Keratinocyte (primary cell): ENCODE measurements at places on chromosomes 7 and 10.
A peak's percentile ranks its signal among the peaks of the same experiment; 100 is the strongest.

DNA sequence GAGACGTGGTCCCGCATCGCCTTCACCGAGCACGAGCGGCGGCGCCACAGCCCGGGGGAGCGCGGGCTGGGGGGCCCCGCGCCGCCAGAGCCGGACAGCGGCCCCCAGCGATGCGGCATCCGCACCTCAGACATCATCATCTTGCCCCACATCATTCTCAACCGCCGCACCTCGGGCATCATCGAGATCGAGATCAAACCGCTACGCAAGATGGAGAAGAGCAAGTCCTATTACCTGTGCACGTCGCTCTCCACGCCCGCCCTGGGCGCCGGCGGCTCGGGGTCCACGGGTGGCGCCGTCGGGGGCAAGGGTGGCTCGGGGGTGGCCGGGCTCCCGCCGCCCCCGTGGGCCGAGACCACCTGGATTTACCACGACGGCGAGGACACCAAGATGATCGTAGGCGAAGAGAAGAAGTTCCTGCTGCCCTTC is 737 bp downstream of the CNNM2 start:
- no peak for DNase-seq

- peak; percentile 44 for DNase-seq
Observed at GRCh38 chr7:105871142-105871541, 5.3 kb downstream of the ATXN7L1 start.

GRCh38 chr10:33279276-33279675 is 55.2 kb downstream of the NRP1 start:
- DNase-seq, result no peak

DNA sequence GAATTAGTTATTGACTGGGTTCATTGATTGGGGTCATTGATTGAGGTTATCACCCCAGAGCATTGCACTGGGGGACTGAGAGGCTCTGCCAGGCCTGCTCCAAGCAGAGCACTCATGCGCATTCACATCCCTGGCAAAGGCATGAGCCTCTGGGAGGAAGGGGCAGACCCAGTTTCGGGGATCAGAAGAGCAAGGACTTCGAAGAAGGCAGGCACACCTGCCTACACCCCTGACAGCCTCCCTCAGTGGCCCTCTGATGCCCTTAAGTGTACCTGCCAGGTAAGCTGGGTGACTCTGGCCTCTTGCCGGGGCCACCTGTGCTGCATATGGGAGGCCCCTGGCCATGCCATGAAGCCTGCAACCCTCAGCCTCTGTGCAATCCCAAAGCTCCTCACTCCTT is 181.1 kb downstream of the PTPN20 start:
- no peak for DNase-seq

DNA sequence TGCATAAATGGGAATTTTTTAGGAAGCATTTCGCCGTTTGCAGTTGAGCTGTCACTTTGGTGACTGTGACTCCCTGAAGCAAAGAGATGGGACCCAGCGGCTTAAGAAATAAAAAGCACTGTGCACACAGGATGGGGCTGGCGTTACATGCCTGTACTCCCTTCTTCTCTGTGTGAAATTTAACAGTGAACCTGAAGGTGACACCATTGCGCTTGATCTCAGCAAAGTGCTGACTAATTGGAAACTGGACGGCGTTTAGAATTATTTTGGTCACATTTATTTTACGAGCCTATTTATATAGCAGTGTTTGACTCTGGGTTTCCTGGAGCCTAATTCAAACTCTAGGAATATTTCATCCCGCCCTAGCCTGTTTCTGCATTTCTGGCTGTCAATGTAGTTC is 146.2 kb downstream of the PAXIP1 start:
- no peak for DNase-seq

- no peak for DNase-seq
Observed at GRCh38 chr7:20475756-20476155, 139.7 kb upstream of the ABCB5 start.

DNA sequence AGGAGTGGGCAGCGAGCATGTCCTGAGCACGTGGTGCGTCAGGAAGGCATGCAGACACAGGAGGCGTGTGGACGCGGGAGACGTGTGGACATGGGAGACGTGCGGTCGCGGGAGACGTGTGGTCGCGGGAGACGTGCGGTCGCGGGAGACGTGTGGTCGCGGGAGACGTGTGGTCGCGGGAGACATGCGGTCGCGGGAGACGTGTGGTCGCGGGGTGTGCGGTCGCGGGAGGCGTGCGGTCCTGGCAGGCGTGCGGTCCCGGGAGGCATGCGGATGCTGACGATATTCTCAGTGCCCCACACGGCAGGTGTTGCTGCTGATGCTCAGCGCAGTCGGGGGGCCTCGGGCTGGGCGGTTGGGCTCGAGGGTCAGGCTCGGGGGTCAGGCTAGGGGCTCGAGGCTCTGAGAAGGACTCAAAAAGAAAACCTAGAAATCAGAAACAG is 94.2 kb downstream of the NKX6-2 start:
- no peak for DNase-seq

DNA sequence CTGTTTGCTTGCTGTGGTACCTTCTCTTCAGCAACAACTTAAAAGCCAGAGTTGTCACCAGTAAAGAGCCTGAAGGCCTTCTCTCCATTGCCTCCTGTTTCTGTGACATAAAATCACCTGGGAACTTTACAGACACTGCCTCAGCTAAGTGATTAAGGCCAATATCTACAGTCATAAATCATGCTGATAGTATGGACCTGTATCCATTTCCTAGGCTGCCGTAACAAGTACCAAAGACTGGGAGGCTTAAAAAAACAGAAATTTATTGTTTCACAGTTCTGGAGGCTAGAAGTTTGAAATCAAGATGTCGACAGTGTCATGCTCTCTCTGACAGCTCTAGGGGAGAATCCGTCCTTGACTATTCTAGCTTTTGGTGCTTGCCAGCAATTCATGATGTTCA is 108.4 kb upstream of the UNC5B start:
- no peak for DNase-seq

DNA sequence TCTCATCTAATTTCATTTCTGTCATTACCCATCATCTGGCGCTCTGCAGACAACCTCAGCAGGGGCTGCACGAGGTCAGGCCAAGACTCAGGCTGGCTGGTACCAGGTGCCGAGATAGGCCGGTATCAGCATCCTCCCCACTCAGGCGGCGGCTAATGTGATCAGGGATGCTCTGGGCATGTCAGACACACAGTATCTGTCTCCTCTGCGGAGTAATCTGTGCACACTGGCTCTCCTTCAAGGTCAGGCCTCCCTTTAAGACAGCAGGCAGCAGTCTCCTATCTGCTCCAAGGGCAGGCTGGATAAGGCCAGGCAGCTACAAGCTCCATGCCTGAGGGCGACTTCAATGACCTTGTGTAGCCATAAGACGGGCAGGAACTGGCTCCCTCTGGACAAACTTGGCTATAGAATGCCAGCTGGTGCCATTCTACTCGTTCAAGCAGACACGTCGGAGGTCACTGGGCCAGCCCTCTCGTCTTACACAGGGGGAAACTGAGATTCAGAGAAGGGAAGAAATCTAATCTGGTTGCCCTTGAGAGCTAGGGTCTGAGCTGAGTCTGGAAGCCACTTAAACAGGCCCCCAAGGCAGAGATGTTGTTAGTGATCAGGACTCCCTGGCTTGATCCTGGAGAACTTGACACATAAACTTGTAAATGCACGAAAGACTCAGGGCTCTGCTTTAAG is 59.3 kb downstream of the ARHGAP22 start:
- DNase-seq, result no peak

GRCh38 chr7:39383136-39383535 is 183.1 kb upstream of the YAE1 start:
- DNase-seq, result no peak

DNA sequence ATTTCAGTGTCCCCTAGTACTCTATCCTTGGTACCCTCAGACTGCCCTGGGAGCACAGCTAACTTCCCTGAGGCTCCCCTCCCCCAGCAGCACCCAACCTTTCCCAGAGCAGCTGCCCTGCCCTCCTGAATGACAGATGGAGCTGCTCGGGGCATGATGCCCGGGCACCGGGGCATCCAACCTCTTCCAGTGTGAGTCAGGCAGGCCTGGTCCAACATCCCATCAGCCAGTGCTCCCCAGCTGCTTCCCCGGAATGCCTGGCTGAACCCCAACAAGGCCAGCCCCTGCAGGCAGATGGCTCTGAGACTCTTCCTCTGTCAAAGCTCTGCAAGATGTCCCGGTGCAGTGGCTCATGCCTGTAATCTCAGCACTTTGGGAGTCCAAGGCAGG is 11.9 kb upstream of the TSPAN15 start:
- DNase-seq, result no peak

DNA sequence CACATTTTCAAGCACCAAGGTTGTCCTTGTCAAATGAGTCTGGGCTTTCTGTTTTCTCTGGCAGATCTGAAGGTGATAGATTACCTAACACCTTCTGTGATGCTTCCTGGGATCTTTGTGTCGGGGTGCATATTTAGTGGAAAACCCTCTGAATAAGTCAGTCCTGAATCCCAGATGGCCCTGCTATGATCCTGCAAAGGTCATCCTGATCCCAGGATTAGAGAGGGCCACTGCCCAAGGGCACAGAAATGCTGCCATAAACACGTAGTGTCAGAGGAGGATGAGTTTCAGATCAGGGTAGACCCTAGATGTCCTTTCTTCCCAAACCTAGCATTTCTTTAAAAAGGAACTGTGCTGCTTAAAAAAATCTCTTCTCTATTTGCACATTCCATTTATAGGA is 19.0 kb downstream of the AGR2 start:
- no peak for DNase-seq

- no peak for DNase-seq
Observed at GRCh38 chr10:132368881-132369635, 27.9 kb upstream of the PWWP2B start.

DNA sequence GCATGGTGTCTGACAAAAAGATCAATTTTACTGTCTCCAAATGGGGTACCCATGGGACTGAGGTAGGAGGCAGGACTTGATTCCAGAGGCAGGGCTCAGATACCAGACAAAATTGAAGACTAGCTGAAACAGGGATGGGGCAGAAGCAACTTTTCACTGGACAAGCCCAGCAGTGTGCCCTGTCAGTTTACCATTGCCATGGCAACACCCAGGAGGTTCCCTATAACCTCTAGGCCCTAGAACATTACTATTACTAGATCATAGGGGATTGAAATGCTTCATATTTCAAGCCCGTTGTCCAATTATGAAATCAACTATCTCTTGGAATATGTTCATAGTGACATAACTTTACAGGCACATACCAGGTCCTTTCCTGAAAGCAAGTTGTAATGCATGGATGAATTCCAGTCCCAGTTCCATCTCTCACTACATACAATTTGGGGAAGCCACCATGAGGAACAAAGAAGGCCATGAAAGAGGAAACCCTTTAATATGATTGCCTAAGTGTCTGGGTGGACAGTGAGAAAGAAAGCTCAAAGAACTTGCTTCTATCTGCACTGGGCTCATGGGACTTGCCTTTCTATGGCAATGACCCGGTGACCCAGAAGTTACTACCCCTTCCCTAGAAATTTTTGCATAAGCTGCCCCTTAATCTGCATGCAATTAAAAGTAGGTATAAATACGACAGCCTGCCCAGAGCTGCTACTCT is 557.9 kb downstream of the KCNMA1 start:
- no peak for DNase-seq

DNA sequence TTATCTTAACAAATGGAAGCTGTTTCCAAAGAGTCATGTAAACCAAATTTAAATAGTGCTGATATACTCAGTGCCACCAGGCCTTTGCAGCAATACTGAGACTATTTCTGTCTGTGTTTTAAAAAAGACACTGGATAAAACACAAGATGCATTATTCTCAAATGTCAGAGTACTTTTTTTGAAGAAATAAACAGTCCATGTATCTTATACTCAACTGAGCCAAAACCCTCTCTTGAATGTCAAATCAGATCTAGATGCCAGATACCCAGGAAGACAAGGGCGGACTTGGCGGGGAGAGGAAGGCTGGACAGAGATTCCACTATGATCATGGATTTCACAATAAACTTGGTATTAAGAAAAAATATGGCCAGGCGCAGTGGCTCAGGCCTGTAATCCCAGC is 127.6 kb downstream of the COBL start:
- no peak for DNase-seq
